KG1 (cell line): ENCODE measurements at places on chromosomes 7 and 10.

DNA sequence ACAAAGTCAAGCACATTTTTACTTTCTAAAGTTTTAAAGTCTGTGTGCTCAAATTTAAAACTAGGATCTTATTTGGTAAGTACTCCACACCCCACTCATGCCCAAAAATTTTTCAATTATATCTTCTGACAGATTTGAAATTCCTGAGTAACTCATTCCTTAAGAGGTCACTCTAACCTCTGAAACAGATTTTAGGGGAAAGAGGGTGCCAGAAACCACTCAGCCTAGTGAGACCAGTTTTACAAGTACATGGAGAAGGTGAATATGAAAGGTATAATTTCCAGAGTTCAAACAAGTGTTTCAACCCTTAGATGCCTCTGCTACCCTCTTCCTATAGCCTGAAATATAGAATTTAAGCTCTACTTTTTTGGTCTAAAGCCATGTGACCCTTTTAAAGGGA, 79.2 kb downstream of the C7orf25 start:
- no peak for DNase-seq

GRCh38 chr7:150979713-150980390, 1.7 kb upstream of the KCNH2 start:
- no peak for DNase-seq

DNA sequence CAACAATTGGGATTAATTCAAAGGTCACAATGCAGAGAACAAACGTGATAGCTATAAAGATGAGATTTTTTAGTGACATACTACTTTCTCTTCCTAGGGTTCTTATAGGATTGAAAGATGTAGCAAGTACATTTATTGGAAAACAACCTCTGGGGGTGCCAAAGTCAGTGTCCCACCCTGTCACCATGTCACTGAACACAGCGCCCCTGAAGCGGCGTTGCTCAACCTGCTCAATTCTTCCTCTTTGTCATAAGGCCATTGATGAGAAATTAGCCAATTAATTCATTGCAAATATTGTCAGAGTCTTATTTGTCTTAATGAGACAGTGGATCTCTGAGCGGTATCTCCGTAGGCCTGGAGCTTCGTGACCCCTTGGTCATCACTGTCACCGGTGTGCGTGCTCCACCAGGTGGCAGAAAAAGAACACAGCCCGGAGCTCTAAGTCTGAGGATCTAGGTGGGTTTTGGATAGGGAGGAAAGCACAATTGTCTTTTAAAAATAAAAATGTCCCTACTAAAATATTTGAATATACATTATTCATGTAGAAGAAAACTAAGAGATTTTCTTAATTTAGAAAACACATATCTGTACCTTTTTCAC, 362.6 kb downstream of the PAXIP1 start:
- DNase-seq, result no peak

- no peak for DNase-seq
Measured at GRCh38 chr7:85522070-85522469, 335.2 kb upstream of the SEMA3D start.

- no peak for DNase-seq
Measured at GRCh38 chr10:45452268-45452667, 78.3 kb downstream of the ALOX5 start.

GRCh38 chr7:27933671-27934565, 194.0 kb downstream of the TAX1BP1 start:
- no peak for DNase-seq

GRCh38 chr10:50619882-50620281, 3.9 kb downstream of the SGMS1 start:
- no peak for DNase-seq

GRCh38 chr7:121016966-121017365, 28.5 kb downstream of the CPED1 start:
- DNase-seq, result no peak

- no peak for DNase-seq
Measured at GRCh38 chr7:116726713-116727431, 54.9 kb downstream of the MET start.
